Choroid plexus epithelial cell (primary cell): ENCODE measurements at places on chromosomes 12 and 14.

DNA sequence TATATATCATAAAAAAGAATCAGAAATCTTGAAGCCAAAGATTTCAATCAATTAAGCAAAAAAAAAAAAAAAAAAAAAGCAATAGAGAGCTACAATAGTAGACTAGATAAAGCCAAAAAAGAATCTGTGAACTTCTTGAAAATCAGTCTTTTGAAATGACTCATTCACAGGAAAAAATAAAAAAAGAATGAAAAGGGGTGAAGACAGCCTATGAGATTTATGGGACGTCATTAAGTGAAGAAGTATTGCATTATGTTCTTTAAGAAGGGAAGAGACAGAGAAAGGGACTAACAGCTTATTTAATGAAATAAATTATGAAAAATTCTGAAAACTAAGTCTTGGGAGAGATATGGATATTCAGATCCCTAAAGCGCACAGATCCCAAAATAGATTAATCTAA lies 103.8 kb downstream of the ACSS3 start:
- peak; percentile 51 for DNase-seq

GRCh38 chr14:67962215-67962644 lies 142.7 kb downstream of the RAD51B start:
- peak; percentile 37 for DNase-seq

GRCh38 chr14:44979740-44980356 lies 17.9 kb downstream of the TOGARAM1 start:
- peak; percentile 53 for DNase-seq

DNA sequence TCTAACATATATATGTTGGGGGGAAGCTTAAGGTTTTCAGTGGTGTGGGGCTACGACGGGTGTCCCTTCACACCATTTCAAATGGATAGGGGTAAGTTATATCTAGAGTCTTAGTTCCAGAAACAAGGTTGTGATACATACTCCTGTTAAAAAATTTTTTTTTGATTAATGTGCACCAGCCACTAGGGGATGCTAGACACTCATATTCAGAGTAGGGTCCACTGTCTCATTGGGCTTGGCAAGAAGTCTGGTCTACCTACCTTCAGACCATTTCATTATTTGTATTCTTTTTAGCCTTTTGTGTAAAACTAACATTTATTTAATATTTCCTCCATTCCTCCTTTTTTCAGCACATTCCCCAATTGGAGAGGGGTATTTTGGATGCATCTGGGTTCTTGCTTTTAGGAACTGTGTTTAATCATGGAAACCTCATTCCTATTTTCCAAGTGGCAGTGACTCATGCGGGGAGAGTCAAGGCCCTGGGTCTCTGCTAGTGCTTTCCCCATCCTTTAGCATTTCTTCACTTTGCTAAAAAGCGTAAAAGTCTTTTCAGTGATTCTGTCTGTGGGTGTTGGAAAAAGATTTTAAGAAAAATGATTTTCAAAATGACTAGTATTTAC lies 33.4 kb downstream of the ANO4 start:
- DNase-seq, result peak; percentile 65

- no peak for DNase-seq
These were observed 55.8 kb downstream of the BCL11B start for GRCh38 chr14:99216191-99216590.

DNA sequence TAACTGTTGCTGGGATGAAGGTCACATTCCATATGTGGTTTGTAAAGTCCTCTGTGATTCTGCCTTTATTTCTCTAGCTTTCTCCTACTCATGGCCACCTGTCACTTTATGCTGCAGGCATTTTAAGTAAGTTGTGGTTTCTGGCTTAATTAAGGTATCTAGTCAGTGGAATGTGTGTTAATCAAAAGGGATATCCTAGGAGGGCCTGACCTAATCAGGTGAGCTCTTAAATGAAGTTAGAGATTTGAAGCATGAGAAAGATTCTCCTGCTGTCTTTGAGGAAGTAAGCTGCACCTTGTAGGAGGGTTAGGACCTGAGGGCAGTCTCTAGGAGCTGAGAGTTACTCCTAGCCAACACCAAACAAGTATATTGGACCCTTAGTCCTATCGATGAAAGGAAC lies 90.3 kb downstream of the ETNK1 start:
- DNase-seq, result no peak
